ENCODE measurements at places on chromosomes 12 and 14. TPM values are rescaled to one million over a fixed set of nuclear protein-coding genes. Genes with fewer than 3 reads are reported as not detected.

The IL26 gene
- polyA plus RNA-seq = 0.54 TPM

The SMCO2 gene
- polyA plus RNA-seq = not detected

The OGFOD2 gene
- polyA plus RNA-seq = 15.4 TPM

The DLK1 gene
- not detected for polyA plus RNA-seq

The OSGEP gene
- 42.0 TPM for polyA plus RNA-seq

The SSTR1 gene
- not detected for polyA plus RNA-seq

The MUCL1 gene
- polyA plus RNA-seq = not detected

- no peak for DNase-seq
Observed at GRCh38 chr14:31677630-31678029, 116.4 kb downstream of the NUBPL start.

DNA sequence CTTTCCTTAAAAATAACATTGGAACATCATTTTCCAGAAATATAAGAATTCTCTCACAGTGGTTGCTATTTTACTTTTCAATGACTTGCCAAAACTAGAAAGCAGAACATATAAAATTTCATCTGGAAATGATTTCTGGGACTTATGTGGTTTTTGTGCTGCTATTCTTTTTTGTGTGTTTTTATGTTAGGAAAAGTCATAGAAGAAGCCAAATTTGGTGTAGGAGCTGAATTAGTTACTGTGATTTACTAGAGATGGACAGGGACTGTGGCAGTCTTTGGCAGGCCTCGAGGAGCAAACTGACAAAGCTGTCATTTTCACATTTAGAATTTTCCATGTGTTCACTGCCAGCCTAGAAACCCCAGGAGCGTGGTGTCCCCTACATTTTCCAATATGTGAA lies 38.3 kb upstream of the LDHB start:
- DNase-seq = no peak

- DNase-seq = no peak
Observed at GRCh38 chr12:87310126-87310525, 719.1 kb downstream of the C12orf50 start.

- no peak for DNase-seq
Observed at GRCh38 chr12:19885093-19885812, 446.0 kb downstream of the AEBP2 start.

DNA sequence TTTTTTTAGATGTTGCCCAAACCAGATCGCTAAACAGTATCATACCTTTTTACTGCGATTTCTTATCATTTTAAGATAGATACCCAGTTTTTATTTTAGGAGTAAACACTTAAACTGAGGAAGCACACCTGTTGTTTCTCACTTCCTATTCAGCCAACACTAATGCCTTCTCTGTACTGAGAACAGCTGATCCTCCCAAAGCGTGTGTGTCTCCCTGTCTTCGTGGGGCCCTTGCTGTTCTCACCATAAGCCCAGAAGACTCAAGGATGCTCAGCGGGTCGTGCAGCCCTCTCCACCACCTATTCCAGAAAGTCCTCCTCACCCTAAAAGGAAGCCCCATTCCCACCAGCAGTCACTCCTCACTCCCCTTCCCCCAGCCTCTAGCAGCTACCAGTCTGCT lies 14.8 kb downstream of the PPP2R5C start:
- no peak for DNase-seq

Measured in naive thymus-derived CD8-positive, alpha-beta T cell (primary cell).